Astrocyte of the hippocampus (primary cell): ENCODE measurements at places on chromosomes 3 and 15.

DNA sequence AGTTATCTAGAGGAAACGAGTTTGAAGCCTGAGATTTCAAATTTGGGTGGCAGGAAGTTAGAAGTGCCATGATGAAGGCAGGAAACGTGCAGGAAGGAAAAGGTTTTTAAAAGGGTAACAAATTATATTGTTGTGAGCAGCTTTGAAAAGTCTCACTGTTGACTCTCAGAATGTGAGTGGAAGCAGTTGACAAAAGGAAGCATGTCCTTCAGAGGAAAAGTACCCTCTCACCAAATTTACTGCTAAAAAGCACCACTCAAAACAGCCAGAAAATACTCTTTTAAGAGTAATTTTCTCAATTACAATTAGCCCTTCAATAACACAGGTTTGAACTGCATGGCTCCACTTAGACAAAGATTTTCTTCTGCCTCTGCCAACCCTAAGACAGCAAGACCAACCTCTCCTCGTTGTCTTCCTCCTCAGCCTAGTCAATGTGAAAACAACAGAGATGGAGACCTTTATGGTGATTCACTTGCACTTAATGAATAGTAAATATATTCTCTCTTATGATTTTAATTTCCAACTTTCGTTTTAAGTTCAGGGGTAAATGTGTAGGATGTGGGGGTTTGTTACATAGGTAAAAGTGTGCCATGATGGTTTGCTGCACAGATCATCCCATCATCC is 117.1 kb upstream of the LIPC start:
- no peak for DNase-seq

DNA sequence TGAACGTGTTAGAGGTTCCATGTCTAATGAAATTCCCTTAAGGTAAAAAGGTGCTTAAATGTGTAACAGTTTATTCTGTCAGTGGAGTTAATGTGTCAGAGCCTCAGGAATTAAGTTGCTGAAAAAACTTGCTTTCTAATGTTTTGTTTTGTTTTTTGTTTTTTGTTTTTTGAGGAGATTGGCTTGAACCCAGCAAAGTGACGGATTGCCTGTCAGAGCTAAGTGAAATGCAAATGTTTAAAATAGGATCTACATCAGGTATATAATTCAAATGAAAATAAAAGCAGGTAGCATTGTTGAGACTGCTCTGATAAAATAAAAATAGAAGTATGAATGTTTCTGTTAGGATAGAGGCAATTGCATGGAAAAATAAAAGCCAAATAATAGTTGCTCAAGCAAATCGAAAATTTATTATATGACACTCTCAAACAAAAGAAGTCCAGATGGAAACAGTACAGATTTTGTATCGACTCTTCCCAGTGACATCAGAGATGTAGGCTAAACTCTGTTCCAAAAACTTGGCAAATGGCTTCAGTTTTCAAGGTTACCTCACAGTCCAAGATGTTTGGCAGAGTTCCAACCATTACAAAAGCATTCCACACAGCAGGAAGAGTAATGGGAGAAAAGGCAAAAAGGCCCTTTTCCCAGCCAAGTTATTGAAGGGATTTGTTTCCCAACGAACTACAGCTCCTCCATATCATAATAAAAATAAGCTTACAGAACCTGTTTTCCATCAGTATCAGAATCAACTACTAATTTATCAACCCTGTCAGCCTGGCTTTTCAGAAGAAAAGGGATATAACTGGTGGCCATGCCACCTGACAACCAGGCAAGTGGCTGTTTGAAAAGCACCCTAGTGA is 291.0 kb downstream of the TBL1XR1 start:
- peak; percentile 93 for DNase-seq

DNA sequence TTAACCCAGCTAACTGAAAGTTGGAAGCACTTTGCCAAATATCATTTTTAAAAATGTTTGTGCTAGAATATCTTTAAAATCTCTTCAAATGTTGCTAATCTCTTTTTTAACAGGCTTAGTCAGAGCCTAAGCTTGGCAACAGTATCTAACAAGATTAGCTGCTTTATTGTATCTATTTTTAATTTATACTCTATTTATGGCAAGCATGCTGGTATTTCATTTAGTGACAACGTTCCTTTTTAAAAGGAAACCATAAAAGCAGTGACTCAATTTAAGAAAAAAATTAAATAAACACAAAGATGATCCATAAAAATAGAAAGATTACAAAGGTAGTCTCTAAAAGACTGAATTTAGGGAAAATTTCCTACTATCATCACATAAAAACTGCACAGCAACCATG is 40.5 kb downstream of the SLC12A6 start:
- DNase-seq = no peak

DNA sequence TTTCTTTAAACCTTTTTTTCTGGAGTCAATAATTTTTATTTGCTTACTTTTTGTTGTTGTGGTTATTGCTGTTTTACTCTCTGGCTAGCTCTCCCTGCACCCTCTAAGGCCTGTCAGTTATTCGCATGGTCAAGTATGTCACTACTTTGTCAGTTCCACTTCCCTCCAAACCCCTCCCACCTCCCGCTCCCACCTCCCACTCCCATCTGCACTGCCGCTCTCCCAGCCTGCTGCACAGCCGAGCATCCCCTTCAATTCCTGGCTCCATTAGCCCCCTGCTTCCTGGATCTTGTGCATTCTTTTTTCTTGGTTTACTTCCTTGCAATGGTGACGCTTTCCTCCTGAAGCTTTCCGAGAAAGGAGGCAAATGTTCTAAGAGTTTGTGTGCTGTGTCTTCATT is 218.0 kb downstream of the XXYLT1 start:
- DNase-seq = no peak

GRCh38 chr15:57440799-57441198 is 64.5 kb downstream of the CGNL1 start:
- peak; percentile 94 for DNase-seq

DNA sequence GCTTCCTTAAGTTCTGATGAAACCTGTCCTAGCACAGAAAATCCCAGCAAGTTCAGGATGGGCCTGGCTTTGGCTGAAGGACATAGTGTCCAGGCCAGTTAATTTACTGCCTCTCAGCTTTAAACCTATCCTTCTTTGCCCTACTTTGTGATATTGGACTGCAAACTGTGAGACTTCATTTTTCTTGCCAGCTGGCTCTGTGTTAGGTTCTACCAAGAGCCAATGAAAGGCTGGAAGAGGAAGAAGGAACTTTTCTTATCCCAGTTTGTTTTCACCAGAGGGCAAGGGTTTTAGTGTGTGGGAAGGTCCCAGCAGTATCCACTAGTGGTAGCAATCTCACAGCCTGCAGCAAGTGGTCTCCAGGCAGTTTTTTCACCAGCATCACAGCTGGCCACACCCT is 18.2 kb downstream of the DCUN1D1 start:
- DNase-seq = no peak

DNA sequence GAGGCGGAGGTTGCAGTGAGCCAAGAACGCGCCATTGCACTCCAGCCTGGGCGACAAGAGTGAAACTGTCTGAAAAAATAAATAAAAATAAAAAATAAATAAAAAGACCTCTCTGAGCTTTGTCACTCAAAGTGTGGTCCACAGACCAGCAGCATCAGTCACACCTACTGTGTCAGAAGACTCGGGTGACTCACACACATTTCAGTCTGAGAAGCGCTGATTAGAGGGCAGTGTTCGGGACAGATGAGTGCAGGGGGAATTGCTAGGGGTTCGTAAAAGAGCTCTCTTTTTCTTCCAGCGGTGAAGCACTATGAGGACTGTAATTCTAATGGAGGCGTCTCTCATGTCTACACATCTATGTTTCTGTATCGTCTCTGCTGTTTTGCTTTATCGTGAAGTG is 5.7 kb downstream of the PODXL2 start:
- no peak for DNase-seq

- DNase-seq = no peak
Observed at GRCh38 chr3:146544929-146545528, 622 bp upstream of the PLSCR1 start.

DNA sequence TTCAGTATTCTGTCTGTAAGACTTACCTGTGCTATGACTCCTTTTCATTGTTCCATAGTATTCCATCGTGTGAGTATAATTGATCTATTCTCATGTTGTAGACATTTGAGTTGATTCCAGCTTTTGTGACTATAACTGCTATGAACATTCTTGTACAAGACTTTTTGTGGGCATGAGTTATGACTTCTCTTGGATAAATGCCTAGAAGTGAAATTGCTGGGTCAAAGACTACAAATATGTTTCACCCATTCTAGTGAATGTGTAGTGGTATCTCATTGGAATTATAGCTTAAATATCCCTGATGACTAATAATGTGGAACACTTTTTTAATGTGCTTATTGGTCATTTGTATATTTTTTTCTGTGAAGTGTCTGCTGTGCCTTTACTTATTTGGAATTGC is 27.6 kb upstream of the NPHP3 start:
- DNase-seq = no peak

DNA sequence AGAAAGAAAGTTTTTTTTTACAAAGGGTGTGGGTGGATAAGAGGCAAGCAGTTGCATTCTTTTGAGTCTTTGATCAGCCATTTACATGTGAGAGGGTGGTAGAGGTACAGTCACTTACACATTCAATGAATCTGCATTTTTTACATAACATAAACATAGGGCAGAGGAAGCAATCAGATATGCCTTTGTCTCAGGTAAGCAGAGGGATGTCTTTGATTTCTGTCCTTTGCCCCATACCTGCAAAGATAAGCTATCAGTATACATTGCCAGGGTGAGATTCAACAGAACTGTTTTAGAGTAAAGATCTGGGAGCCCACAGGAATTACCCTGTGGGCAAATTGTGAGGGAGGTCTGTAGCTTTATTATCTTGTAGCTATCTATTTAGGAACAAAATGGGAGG is 5.4 kb upstream of the PPP1R2 start:
- no peak for DNase-seq

- DNase-seq = no peak
Observed at GRCh38 chr3:157905885-157906284, 200.3 kb downstream of the SHOX2 start.

DNA sequence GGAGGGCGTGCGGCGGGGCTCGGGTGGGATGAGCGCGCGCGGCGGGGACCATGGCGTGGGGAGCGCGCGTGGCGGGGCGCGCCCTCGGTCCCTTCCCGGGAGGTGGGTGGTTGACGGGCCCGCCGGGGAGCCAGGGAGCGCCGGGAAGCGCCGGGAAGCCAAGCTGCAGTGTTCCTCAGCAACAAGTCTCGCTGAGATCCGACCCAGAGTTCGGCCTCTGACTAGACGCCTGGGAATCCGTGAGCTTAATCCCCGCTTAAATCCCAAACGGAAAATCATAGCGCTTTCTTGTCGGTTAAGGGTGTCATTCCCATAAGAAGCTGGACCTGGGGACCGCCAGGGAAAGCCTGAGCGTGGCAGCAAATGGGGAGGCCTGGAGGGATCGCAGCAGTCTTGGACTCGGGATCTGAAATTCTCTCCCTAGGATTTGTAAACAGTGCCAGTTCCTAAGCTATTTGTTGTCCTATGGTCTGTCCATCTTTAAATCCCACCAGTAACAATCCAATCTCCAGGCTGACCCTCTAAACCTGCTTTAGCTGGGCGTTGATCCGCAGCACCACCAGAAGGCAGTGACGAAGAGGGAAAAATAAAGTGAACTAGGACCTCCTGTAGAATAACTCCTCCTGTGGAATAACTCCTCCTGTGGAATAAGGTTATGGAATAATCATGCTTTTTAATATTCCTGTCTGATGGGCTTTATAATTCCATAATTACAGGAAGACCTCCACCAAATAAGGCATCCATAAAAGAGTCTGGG is 570 bp upstream of the NEDD4 start:
- peak; percentile 82 for DNase-seq

DNA sequence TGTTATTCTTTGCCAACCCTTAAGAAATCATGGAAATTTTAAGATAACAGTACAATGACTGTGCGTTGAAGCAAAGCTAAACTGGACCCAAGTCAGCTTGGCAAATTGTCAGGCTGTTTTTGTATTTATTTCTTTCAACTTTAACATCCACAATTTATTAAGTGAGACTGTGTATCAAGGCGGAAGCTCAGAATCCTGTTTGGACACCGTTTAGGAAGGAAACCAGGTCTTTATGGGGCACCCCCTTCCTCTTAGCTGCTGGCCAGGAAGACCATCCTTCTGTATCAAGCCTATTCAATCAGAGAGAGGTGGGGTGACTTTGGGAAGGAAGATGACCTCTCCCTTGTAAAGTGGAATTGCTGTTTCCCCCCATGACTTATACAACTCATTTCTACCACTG is 166.0 kb downstream of the MCTP2 start:
- peak; percentile 26 for DNase-seq

- DNase-seq = peak; percentile 44
Observed at GRCh38 chr3:23607184-23607847, 198.4 kb upstream of the UBE2E1 start.

DNA sequence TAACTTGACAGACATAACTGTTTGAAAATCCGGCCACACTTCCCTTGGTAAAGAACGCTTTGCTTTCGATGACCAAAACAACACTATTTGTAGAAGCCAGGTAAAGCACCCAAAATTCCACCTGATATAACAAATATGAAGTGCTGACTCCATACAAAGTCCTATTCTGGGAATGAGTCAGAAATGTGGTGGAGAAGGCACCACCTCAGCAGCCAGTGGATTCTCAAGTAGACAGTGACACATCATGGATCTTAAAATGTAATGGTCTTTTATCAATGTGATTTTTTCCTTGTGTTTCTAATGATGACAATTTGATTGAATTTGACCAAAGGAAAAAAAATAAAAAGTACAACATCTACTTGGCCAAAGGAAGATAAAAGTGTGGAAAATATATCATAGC is 135.0 kb upstream of the WNT5A start:
- no peak for DNase-seq

- no peak for DNase-seq
Observed at GRCh38 chr15:76941636-76942035, 10.1 kb downstream of the RCN2 start.

DNA sequence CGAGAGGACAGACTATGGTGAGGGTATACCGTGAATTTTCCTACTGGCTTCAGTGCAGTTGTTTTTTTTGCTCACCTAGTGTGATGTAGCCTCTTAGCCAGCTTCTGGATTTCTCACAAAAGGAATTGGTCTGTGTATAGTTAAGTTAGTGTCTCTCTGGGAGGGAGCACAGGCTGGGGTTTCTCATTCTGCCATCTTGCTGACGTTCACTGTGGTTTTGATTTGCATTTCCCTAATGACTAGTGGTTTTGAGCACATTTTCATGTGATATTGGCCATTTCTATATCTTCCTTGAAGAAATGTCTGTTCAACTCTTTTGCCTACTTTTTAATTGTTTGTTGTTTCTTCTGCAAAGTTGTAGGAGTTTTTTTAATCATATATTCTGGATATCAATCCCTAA is 2.2 kb upstream of the CD86 start:
- DNase-seq = no peak

- DNase-seq = no peak
Observed at GRCh38 chr3:131142580-131142979, 115.9 kb downstream of the NEK11 start.

GRCh38 chr15:51227940-51228732 is 110.3 kb downstream of the CYP19A1 start:
- peak; percentile 79 for DNase-seq
